Muscle of arm (tissue), 14 donors: ENCODE measurements at places on chromosomes 5 and 9. TPM values are rescaled to one million over a fixed set of nuclear protein-coding genes. Genes with fewer than 3 reads are reported as not detected.
A peak's percentile ranks its signal among the peaks of the same experiment; 100 is the strongest.

GRM6 gene
- 0.42 TPM for polyA plus RNA-seq

SIGMAR1 gene
- 39.5 TPM for polyA plus RNA-seq

HRH2 gene
- 1.00 TPM for polyA plus RNA-seq

TAF11L9 gene
- polyA plus RNA-seq: not detected

NR5A1 gene
- polyA plus RNA-seq: not detected

LCN9 gene
- not detected for polyA plus RNA-seq

TMEM174 gene
- not detected for polyA plus RNA-seq

PCA3 gene
- polyA plus RNA-seq: 0.63 TPM

MYOT gene
- 432 TPM for polyA plus RNA-seq

DNA sequence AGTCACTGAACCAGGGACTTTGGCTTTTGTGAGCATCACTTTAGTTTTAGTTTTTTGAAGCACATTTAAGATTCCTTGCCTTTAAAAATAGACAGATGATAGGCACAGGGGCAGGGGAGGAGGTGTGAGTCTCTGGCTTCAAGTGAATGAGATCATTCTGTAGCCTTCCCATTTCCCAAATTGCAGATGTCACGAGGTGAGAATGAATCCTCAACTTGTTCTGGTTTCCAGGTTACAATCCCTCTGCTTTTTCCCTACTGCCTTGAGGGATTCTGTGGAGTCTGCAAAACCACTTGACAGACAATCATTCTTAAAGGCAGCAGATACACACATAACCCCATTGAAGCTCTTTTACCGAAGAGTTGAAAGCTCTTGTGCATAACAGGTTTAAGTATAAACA is 332.4 kb downstream of the DMAC1 start:
- DNase-seq: no peak

GRCh38 chr9:34809504-34810186 is 99.7 kb upstream of the CCL21 start:
- DNase-seq: peak; percentile 3

DNA sequence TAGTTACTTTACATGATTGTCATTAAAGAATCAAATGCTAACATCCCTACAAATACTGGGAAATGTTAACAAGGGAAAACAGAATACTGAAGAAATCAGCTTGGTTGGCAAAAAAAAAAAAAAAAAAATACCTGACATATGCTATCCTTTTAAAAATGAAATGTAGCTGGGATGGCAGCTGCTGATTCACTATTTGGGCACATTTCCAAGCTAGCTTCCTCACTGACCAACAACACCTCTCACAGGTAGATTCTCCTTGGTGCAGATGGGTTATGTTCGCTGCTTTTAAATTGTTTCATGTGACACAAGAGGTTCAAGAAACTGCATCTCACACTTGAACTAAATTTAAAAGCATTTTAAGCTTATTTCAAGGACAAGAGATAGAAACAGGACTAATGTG is 6.1 kb upstream of the PRUNE2 start:
- no peak for DNase-seq

- no peak for DNase-seq
Measured at GRCh38 chr5:174173766-174174165, 128.3 kb downstream of the NSG2 start.

GRCh38 chr5:146345578-146346366 is 7.1 kb downstream of the POU4F3 start:
- no peak for DNase-seq

DNA sequence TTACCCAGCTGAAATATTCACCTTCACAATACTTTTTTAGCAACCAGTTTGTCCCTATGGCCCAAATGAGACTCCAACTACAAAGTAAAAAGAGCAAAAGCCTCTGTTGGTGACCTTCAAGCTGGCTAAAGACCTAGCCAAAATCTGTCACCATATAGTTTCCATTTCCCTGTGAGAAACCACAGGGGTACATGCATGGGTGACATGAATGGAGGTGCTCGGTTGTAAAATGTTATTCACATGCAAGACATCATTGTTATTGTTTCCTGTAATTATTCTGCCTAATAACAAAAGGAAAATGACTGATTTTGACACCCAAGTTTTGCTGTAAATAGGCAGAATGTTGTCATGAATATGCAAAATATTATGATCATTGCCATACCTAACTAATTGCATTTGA is 285.3 kb downstream of the ZNF608 start:
- DNase-seq: no peak

GRCh38 chr5:35476797-35477196 is 140.9 kb upstream of the SPEF2 start:
- DNase-seq: no peak

DNA sequence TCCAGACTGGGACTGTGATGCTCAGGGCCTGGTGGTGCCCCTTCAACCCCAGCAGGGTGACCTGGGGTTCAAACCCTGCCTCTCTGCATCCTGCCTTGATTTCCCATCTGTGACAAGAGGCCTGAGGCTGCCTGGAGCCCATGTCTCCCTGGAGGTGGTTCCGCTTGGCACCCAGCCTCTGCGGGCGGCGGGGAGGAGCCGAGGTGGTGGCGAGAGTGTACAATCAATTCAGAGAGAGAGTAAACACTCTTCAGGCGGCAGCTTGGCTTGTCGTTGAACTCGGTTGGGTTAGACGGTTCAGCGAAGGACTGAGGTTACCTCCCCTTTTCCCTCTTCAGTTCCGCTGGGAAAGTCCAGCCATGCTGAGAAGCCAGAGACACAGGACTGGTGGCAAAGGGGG is 39.3 kb downstream of the NTNG2 start:
- no peak for DNase-seq

GRCh38 chr9:115594557-115594956 is 476.6 kb upstream of the TNC start:
- DNase-seq: no peak

- no peak for DNase-seq
Measured at GRCh38 chr9:123339666-123340510, 16.1 kb upstream of the CRB2 start.

DNA sequence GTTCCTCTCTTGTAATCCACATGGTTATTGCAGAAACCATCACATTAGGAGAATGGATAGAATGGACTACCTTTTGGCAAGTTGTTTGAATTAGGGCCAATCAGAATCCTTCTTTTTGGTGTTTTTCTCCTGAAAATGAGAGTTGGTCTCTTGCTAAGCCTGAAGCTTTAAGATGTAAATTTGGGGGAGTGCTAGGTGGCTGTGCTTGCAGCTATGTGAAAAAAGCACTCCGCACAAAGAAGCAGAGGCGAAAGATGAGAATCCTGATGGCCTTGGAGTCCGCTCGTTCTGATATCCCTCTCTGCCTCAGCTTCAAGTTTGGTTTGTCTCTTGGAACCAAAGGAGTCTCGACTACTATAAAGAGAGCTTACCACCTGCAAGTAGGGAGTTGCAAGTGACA is 63.6 kb downstream of the INIP start:
- no peak for DNase-seq

DNA sequence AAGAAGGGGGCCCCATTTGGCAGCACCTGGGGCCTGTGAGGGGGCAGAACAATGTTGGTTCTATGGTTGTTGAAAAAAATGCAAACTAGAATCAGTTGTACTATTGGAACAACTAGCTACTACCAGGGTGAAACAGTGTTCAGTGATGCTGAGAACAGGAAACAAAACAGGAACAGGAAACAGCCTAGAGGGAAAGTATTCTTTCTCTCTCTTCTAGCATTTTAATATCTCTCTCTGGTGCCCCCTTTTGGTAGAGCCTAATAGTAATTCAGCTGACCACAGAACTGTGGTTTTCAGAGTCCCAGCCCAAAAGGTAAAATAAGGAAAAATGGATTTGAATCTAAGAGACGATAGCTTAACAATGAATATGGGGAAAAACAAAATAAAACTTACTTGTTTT is 138.0 kb upstream of the KCNN2 start:
- DNase-seq: no peak

DNA sequence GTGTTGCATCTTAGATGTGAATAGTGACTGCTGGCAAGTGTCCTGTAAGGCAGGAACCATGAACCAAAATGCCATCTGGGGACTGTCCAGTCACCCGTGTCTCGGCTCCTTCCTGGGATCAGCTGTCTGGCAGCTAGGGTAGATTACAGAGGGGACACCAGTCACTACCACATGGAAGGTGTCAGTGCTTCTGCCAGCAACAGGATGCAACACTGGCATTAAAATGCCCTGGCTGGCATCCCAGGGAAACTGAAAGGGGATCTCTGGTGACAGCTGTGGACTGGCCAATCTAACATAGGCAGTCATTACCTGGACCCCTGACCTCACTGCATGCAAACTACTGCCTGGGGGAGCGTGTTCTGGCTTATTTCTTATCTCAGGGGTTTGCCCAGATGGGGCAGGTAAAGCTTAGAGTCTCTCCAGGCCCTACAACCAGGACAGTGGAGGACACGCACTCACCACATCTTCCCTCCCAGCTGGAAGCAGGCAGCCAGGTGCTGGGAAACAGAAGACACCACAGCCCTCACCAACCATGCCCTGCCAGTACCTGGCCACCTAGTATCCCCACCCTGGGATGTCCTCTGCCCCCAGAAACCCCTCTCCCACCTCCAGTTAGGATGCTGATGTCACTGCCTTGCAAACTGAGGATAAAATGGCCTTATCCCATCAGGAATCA is 83.8 kb downstream of the SEMA4D start:
- DNase-seq: peak; percentile 14

GRCh38 chr5:54894957-54895815 is 90.2 kb downstream of the ESM1 start:
- DNase-seq: no peak

DNA sequence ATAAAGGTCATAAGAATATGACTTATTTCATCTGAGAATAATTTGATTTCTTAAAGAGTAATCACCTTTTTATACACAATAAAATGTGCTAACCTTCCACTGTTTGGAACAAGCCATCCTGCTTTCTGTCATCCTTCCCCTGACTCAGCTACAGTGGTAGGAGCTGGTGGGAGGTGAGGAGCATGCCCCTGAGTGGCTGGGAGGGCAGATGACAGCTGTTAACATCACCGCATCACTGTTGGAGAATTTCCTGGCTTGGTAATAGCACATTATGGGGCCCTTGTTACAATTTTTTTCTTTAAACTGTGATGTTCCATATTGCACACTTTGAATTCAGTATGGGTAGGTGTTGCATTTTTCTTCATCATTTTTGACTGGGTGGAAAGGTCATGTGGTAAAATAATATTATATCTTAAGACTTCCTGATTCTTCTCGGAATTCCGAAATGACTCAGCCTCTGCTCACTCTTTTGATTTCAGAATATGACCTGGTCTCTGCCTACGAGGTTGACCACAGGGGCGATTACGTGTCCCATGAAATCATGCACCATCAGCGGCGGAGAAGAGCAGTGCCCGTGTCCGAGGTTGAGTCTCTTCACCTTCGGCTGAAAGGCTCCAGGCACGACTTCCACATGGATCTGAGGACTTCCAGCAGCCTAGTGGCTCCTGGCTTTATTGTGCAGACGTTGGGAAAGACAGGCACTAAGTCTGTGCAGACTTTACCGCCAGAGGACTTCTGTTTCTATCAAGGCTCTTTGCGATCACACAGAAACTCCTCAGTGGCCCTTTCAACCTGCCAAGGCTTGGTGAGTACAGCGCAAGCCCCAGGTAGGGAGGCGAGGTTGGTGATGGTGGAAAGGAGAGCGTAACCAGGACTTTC is 5.8 kb downstream of the ADAMTS16 start:
- DNase-seq: no peak

- DNase-seq: no peak
Measured at GRCh38 chr5:78804995-78805394, 156.4 kb upstream of the LHFPL2 start.

GRCh38 chr5:160297004-160297403 is 15.4 kb downstream of the CCNJL start:
- no peak for DNase-seq

- DNase-seq: no peak
Measured at GRCh38 chr9:105248691-105249090, 4.2 kb downstream of the SLC44A1 start.

DNA sequence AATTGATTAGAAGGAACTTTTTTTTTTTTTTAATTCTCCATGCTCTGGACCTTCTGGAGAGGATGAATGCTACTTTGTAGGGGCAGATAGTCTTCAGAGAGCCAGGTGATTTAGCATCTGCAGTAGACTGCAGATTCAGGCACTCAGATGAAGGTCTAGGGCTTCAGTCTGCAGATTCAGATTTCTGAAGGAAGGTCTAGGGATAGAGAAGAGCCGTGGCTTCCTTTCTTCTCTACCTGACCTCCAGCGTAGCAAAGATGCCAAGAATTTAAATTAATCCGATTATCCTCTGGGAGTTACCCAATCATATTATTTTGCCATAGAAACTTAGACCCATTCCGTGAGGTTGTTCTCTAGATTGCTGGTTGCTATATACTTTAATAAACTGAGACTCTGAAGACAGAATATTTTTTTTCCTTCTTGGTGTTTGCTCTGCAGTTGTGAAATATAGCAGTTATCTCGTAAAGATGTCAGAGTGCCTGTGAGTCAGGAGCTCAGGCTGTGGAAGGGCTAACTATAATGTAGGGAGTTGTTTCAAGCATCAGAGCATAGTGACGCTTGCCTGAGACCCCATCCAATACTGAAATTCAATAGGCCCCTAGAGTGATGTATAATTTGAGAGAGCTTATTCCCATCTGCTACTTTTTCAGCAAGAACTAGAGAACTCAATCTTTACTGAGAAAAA is 132.7 kb upstream of the SLC12A2 start:
- peak; percentile 54 for DNase-seq

DNA sequence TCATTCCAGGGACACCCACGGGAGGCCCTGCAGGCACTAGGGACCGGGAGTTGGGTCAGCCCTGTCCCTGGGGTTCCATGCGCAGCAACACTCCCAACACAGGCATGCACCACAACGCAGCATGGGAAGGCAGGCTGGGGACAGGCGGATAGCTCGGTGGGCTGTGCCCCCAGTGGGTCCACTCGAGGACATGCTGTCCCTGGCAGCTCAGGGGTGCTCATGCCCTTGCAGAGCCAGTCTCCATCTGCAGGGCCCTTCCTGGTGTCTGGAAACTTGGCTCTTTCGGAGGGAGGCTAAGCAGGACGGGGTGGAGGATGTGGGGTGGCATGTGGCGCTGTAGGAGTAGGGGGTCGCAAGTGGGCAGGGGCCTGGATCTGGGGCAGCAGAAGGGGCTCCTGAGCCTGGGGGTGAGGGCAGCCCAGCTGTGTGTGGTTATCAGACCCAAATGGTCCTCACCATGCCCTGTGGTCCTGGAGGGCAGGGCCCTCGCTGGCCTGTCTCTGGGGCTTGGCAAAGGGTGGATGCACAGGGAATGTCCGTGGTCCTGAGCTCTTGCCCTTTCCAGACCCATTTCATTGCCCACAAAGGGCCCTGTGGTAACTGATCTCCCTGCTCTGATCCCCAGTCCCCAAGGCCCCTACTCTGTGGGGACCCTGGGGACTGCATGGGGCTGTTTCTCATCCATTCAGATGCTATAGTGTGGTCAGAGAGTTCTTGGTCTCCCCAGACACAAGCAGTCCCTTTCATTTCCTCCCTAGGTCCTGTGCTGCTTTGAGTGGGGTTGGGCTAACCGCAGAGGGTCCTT is 90.3 kb upstream of the PHYKPL start:
- no peak for DNase-seq
